Inflammatory macrophage treated with lipopolysaccharide for 4 hours (primary cell): ENCODE measurements at places on chromosomes 3 and 15.
A peak's percentile ranks its signal among the peaks of the same experiment; 100 is the strongest.

DNA sequence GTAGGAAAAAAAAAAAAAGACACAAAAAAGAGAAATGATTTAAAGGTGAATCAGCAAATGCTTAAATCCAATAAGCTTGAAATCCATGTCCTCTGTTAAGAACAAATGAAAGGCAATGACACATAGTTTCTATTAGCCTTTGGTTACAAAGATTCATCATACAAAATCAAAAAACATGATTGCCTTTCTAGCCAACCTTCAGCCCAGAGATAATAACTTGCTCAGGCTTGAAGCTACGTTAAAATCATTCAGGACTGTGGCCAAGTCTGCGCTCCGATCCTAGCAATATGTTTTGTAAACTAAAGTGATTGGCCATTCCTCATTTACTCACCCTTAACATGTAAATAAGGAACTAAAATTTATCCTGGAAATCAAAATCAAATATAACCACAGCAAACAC lies 556.7 kb downstream of the FGF12 start:
- DNase-seq, result no peak

DNA sequence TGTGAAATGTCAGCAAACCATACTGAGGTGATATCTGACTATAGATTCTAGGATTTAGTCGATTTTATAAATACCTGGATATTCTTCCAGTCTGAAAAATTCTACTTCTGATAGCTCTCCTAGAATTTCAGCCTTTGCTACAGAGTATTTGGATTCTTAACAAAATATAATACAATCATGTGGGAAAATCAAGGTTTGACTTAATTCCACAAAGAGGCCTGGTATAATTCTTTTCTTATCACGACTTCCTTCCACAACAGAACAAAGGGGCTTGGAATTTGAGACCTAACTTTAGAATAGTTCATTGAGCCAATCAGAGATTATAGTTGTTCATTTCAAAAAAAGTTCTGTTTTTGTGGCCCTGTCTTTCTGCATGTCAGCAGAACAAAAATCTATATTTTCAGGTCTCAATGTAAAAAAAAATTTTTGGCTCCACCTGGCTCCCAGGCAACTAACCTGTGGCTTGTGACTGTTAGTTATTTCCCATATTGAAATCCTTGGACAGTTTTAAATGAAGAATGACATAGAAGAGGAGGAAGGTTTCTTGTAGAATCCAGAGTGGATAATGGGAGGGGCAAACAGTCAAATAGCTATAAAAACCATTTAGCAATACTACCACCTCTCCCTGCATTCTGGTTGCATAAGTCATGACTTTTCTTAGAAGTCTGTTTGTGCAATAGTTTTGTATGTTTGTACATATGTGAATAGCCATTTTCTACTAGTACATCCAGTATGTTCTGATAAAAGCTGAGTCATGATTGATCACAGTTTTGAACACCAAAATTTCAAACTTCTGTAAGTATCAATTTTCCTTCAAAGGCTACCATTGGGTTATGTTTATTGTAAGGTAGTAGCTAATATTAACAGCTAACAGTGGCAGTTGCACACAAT lies 4.0 kb downstream of the TM4SF1 start:
- peak; percentile 93 for DNase-seq

GRCh38 chr15:41629883-41630282 lies 30.3 kb upstream of the MGA start:
- DNase-seq, result no peak

GRCh38 chr3:126755866-126756265 lies 51.8 kb downstream of the CHCHD6 start:
- no peak for DNase-seq

- peak; percentile 75 for DNase-seq
Observed at GRCh38 chr3:34140616-34141015, 342.2 kb downstream of the PDCD6IP start.

- DNase-seq, result no peak
Observed at GRCh38 chr15:74525309-74525708, 15.7 kb upstream of the ARID3B start.

- DNase-seq, result no peak
Observed at GRCh38 chr3:169508426-169508825, 155.1 kb downstream of the MECOM start.

GRCh38 chr15:73946795-73947370 lies 20.6 kb downstream of the LOXL1 start:
- no peak for DNase-seq

- DNase-seq, result no peak
Observed at GRCh38 chr15:60172143-60172542, 168.0 kb downstream of the FOXB1 start.

GRCh38 chr15:75545064-75545463 lies 34.1 kb downstream of the PTPN9 start:
- DNase-seq, result no peak

DNA sequence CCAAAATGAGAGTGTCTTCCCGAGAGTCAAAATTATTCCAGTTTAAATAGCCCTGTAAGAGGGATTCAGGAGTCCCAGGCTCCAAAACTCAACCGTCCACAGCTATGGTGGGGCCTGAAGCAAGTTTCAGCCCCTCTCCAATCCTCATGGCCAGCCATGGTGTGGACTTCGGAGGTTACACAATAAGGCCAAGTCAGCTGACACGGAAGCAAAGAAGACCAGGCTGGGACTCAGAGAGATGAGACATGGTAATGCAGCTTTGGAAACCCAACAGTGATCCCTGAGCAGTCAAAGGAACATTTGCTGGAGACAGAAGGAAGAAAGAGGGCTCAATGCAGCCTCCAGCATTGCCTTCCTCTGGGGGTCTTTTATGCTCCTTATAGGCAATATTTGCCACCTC lies 324.6 kb upstream of the TLE3 start:
- no peak for DNase-seq

DNA sequence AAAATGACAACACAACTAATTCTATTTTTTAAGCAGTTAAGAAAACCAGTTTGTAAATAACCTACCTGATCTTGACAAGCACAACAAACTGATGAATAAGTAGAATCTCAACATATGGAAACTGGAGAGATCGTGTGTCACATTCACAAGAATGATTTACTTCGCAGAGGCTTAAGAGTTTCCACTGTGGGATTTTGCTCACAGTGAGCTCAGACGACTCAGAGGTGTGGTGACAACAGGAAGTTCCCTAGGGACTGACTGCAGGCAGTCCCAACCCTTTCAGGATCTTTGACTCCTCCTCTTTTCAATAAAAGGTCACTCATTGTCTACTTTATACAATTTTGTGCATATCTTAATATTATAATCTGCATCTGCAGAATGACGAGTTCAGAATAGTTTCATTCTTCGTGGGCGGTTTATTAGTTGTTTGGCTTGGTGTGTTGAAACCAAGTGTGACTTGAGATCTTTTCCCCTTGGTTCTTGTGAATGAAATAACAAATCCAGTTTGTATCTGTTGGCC lies at the start of gene LIPH:
Gene LIPH, minus strand, starts transcription at position 231 of the 520 bp plus-strand sequence. Its CDS starts 117 bp downstream, at position 114.
- DNase-seq, result peak; percentile 34

GRCh38 chr15:31169558-31169957 lies 68.0 kb upstream of the TRPM1 start:
- no peak for DNase-seq

DNA sequence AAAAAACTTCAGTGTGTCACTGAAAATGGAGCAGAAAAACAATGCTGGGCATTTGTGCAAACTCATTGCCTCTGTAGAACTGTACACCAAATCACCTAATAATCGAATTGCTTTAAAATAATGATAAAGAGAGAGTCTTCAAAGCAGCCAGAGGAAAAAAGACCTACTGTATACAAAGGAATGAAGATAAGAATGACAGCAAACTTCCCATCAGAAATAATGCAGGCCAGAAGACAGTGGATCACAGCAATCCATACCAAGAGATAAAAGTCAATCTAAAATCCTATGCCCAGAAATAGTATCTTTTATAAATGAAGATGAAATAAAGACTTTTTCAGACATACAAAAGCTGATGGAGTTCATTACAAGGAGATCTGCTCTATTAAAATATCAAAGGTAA lies 134.7 kb upstream of the VEPH1 start:
- no peak for DNase-seq

DNA sequence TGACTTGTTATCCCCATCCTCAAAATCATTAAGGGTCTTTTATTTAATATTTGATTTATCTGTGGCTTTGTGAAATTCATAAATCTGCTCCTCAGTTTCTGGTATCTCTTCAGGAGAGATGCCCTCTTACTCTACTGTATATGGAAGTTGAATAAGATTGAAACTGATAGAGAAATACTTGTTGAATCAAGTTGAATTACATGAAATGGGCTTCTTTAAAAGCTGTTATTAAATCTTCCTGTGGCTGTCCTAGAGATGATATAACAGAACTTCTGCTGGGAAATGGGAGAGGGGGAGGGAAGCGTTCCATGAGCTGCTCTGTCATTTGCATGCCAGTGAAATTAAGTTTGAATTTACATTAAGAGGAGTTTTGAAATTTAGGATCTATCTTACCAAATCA lies 494.4 kb upstream of the TPRG1 start:
- peak; percentile 74 for DNase-seq

- no peak for DNase-seq
Observed at GRCh38 chr3:194836661-194837060, 151.0 kb downstream of the FAM43A start.

DNA sequence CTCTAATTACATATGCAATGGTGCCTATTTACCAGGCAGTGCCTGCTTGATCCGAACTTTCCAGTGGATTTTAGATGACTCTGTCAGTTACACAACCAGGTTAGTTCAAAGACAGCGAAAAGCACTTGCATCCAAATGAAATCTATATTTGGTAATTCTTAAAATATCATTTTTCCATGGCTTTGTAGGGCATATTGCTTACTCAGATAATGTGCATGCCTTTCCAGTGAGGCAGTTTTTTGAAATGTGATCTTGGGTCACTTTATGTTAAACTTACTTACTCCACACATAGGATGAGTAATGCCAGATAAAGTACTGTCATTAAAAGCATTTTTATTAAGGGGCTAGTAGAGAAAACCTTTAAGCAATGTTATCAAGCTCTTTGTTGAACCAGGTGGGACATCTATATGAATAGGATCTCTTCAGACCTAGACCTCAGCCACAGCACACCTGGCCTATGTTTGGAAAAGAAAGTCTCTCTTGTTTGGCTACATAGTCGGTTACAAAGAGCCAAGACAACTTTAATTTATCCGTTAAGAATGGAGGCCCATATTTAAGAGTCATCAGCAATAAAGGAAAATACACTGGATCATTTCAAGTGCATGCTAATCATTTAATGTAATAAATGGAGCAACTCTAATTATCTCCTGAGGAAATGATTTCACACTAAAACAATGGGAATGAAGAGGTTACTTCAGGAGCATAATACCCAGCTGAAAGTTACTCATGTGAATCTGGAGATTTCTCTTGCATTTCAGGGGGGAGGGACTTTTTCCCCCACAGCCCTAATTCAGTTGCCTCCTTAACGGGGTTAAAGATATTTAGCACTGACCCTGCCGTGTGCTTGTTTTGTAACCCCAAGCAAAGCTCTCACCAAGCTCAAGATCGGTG lies 56.3 kb upstream of the TMCO5A start:
- no peak for DNase-seq

- no peak for DNase-seq
Observed at GRCh38 chr15:92391640-92392039, 2.0 kb upstream of the ST8SIA2 start.

DNA sequence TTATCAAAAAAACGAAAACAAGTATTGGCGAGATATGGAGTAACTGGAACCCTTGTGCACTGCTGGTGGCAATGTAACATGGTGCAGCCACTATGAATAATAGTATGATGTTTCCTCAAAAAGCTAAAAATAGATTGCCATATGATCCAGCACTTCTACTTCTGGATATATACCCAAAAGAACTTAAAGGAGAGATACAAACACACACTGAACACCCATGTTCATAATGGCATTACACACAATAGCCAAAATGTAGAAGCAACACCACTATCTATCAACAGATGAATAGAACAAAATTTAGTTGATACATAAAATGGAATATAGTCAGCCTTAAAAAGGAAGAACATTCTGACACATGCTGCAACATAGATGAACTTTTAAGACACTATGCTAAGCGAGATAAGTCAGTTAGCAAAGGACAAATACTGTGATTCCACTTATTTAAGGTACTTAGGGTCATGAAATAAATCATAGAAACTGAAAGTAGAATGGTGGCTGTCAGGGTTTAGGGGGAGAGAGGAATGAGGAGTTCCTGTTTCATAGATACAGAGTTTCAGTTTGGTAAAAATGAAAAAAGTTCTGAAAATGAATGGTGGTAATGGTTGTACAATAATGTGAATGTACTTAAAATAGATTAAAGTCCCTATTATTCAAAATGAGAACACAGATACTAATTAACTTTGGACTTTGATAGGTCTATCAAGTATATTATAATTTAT lies 59.4 kb upstream of the IMPG2 start:
- peak; percentile 77 for DNase-seq

GRCh38 chr3:30751610-30752299 lies 142.7 kb downstream of the GADL1 start:
- DNase-seq, result peak; percentile 72
